ENCODE measurements at places on chromosomes 12 and 14.
A peak's percentile ranks its signal among the peaks of the same experiment; 100 is the strongest.

DNA sequence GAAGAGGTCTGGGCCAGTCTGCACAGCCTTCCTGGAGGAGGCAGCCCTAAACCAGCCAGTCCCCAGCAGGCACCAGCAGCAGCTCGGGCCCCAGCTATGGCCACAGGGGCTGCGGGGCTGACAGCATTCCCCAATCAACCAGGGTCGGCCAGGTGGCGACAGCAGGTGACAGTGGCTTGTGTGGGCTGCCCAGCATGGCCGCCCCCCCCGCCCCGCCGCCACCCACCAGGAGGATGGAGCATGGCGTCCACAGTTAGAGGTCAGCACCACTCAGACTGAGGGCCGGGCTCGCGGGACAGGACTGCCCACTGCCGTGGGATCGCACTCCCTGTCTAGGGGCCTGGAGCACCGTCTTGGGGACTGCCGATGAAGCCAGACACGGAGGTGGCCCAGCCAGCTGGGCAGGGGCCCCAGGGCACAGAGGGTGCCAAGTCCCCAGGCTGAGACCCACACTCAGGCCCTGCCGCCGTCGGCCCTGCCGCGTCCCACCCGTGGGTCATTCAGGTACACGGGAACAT lies 15.0 kb downstream of the AKT1 start:
- no peak for DNase-seq

- DNase-seq = no peak
Observed at GRCh38 chr14:51856792-51857296, 3.6 kb upstream of the GNG2 start.

DNA sequence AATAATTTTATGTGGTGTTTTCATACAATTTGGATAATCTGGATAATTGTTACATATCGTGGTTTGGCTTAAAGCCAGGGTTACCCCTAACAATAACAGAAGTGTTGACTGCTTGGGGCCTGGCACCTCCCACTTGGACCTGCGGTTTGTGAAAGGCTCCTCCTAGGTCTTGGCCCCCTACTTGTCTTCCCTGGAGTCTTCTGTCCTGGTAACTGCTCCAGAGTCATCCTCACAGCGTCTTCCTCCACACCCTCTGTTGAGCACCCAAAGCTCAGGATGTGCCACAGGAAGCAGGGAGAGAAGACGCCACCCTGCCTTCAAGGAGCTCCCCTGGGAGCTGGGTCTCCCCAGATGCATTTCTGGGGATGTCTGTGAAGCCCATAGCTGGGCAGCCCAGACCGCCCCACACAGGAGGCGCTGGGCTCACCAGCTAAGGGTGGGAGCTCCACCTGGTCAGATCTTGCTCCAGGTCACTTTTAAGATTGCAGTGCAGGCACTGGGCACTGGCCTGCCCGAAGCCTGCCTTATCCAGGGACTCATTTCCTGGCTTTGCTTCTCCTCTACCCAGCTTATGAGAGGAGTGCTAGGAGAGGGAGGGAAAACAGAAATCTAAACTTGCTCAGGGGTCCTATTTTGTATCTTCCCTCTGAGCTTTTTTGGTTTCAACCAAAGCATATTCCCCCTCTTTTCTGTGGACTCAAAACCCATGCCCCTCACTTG lies 98.2 kb downstream of the ZFP36L1 start:
- no peak for DNase-seq

- peak; percentile 68 for DNase-seq
Observed at GRCh38 chr14:56491299-56492285, 88.0 kb upstream of the TMEM260 start.

DNA sequence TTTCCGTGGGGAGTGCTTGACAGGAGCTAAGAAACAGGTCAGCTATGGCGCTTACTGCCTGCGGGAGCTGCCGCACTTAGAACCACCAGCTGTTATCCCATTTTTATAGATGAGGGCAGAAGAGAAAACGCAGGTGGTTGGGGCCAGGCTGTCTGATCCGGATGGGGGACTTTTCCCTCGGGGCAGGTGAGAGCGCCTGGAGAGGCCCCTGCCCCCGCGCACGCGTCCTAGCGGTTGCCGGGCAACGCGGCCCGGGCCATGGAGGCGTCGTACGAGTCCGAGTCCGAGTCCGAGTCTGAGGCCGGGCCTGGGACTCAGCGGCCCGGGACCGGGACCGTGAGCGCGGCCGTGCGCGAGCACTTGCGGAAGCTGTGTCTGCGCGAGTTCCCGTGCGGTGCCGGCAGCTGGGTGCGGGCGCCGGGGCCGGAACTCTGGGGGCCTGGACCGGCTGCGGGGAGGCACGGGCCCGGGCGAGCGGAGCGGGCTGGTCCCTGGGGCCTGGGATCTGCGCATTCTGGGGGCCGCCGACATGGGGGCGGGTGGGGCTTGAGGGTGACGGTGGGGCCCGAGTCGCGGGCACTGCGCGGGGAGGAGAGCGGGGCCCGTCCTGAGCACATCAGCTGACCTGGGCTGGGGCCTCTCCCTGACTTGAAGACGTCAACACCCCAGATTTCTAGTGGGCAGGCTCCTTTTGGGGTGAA lies at the start of gene LRRC43:
TSS of gene LRRC43 (plus strand) at position 237 of the 701 bp plus-strand sequence. CDS start at position 259, 22 bp downstream.
- DNase-seq = peak; percentile 90

DNA sequence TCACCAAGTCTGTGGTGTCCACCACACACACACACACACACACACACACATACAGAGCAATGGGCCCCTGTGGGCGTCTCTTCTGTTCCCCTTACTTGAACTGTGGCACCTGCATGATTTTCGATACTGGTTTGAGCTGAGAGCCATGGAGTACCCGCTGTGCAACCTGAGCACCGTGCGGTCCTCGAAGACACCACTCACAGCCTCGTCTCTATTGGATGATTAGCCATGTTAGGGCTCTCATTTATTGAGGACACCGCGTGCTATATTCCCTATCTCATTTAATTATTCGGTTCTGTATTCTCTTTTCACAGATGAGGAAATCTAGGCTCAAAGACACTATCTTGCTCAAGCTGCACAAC lies 623 bp upstream of the C14orf132 start:
- DNase-seq = no peak

DNA sequence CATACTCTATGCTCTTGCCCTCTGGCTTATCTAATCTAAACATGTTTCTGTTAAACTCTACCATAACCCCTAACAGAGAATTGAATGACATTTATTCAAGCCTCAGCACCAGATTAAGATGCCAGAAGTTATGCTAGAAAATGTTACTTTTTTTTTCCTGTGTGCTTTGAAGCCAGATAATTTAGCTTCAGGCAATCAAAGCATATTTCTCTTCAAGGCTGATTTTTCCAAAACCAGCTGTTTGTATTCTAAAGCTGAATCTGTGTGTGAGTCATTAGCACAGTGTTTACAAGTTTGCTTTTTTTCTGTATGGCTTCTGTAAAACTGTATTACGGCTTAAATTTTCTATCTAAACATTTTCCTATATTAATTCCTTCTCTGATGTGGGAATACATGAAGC lies 326.1 kb downstream of the FSCB start:
- no peak for DNase-seq
